ENCODE measurements at places on chromosomes 4 and X. TPM values are rescaled to one million over a fixed set of nuclear protein-coding genes. Genes with fewer than 3 reads are reported as not detected.

The LINC00632 gene
- 22.6 TPM for total RNA-seq

The C1GALT1C1 gene
- total RNA-seq, result 34.5 TPM

The DDX60 gene
- 11.7 TPM for total RNA-seq

The SPANXN3 gene
- total RNA-seq, result not detected

The FAM241A gene
- 3.4 TPM for total RNA-seq

All from thyroid gland (tissue), 4 donors.